CD4-positive, alpha-beta T cell treated with Interleukin-21 for 1 hour (primary cell): ENCODE measurements at places on chromosomes 3 and 15.

- DNase-seq, result no peak
Measured at GRCh38 chr15:81752974-81753373, 292.8 kb downstream of the MEX3B start.

GRCh38 chr3:108661699-108662098 is 72.2 kb downstream of the DZIP3 start:
- DNase-seq, result no peak

DNA sequence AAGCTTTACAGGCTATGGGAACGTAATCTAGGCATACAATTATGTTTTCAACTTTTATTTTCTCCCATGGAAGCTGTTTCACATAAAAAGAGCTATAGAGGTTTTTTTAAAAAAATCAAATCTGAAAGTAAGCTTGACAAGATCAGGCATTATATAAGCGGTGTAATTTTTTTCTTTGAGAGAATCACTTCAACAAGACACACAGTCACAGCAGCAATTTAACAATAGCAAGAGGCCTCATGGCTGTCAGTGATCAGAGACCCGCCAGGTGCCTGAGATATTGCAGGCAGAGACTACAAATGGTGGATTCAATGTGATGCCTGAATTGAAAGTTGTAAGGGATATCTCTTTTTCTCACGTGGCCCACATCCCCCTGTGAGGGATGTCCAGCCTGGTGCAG is 270.5 kb upstream of the TBC1D5 start:
- DNase-seq, result no peak

DNA sequence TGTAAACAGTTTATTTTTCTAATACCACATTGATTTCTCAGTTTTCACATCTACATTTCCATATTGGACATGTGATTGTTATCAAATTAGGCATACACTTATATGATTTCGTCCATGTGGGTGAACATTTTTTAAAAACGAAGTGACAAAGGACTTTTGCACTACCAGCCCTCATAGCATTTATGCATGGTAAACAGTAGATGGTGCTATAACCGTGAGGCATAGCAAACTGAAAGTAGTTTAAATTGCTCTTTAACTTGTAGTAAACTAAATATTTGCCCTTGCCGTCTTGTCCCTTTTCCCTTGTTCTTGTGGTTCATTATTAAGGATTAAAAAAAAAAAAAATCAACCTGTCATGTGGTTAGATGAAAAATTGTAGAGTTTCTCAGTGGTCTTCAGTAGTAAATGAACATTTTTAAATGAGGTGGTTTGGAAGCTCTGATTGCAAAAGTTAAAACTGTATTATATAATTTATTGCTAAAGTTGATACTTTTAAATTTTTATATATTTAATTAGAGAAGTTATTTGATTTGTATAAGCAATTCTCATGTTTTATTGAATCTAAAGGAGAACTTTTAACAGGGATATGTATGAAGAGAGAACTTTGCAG is 24.0 kb downstream of the STX19 start:
- DNase-seq, result peak; percentile 67

DNA sequence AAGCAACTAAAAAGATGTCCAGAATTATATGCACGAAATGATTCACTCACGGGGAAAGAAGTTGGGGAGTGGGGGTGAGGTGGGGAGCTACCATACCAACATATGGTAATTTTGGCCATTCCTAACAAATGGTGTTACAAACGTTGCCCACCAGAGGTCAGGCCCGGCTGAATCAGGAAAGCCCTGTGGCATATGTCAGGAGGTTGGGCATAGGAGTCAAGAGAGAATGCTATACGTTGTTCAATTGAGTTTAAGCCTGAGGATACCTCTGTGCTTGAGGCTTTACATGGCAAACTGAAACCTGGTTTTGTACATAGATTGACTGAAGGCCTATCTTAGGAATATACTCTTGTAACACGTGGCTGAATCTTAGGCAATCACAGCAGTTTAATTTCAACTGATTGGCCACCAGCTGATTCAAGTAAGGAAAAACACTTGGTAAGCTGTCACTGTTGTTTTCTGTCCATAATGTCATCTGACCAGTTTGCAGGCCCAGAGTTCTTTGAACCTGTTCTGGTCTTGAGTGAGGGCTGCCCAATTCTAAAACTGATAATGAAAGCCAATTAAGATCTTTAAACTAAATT is 23.4 kb upstream of the SLC2A2 start:
- DNase-seq, result peak; percentile 38

GRCh38 chr3:195095035-195095703 is 175.8 kb downstream of the XXYLT1 start:
- no peak for DNase-seq
